ENCODE measurements at places on chromosomes 7 and 10.
A peak's percentile ranks its signal among the peaks of the same experiment; 100 is the strongest.

DNA sequence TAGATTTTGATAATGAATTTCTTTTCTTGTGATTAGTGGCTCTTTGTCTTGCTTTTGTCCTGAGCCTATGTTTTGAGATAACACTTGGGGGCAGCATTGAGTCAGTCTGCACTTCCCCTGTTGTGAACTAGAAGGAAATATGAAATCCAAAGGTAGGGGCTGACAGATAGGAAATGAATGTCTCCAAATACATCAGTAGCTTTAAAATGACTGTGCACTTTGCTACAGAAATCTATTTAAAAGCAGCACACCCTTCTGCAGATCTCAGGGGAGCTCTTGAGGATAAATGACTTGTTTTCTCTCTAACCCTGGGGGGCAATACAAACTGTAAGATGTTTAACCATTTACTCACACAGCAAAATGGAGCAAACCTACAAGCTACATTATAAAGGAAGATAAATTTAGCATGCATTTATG lies 176.0 kb upstream of the MYO3A start:
- DNase-seq, result peak; percentile 0

- no peak for DNase-seq
Measured at GRCh38 chr10:128280271-128280670, 154.0 kb upstream of the MKI67 start.

- no peak for DNase-seq
Measured at GRCh38 chr7:147380926-147381325, 1209.6 kb upstream of the C7orf33 start.

GRCh38 chr10:119412244-119413092 lies 130.1 kb downstream of the RGS10 start:
- peak; percentile 34 for DNase-seq

- DNase-seq, result no peak
Measured at GRCh38 chr7:92158660-92159575, 20.0 kb downstream of the LRRD1 start.

GRCh38 chr7:48420206-48420605 lies 248.9 kb downstream of the ABCA13 start:
- DNase-seq, result no peak

- no peak for DNase-seq
Measured at GRCh38 chr10:129900825-129901224, 63.2 kb downstream of the EBF3 start.

All from C1 segment of cervical spinal cord (tissue), 14 donors.